Activated naive CD8-positive, alpha-beta T cell treated with anti-CD3 and anti-CD28 coated beads, Interleukin-2, amount 10 ng/mL, durations not matched to agents 7 days and 5 days (primary cell): ENCODE measurements at places on chromosomes 1 and 21. TPM values are rescaled to one million over a fixed set of nuclear protein-coding genes. Genes with fewer than 3 reads are reported as not detected.

DNA sequence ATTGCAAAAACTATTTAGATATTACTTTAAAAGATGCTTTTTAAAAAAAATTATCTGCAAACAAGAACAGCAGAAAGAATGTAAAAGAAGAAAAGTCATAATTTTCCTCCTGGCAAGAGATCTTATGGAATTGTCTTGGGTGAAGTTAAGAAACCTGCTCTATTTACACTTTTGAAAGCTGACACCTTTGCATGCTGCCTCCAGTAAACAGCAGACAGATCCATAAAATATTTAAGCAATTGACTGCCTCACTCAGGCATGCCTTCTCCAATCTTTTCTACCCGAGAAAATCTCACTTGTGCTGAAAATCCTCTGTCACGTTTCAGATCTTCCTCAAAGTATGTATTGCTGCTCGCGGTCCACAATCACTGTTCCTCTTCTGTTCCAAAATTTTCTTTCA, 107.9 kb upstream of the ZP4 start:
- no peak for DNase-seq
- H3K27ac ChIP-seq = no peak overlapping the region
- H3K27me3 ChIP-seq = no peaks in the 10 kb centered on the region
- H3K36me3 ChIP-seq = no peaks in the 10 kb centered on the region
- H3K4me3 ChIP-seq = no peak overlapping the region

DNA sequence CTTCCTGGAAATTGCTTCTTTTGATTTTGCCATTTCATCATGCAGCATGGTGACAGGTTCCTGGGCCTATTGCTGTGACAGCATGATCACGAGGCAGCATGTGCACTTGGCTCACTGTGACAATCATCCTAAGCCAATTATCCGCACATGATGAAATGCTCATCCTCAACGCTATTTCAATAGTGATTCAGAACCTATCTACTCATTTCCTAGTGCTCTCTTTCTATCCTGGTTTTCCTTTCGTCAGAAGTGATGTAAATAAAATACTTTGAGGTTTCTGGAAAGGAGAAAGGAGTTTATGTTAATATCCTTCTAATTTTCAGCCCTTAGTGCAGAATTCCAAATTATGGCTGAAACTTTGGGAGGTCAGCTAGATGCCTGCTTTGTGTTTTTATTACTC, 110.6 kb upstream of the ADAMTS5 start:
- no peak for DNase-seq
- no peak overlapping the region for H3K4me3 ChIP-seq
- no peak overlapping the region for H3K27ac ChIP-seq
- no peaks in the 10 kb centered on the region for H3K4me1 ChIP-seq
- H3K36me3 ChIP-seq = no peaks in the 10 kb centered on the region
- H3K27me3 ChIP-seq = no peaks in the 10 kb centered on the region

- H3K36me3 ChIP-seq = no peaks in the 10 kb centered on the region
- no peaks in the 10 kb centered on the region for H3K27me3 ChIP-seq
- no peak overlapping the region for H3K4me3 ChIP-seq
- H3K4me1 ChIP-seq = peaks cover 2% of the 10 kb centered on the region
- DNase-seq = no peak
- no peak overlapping the region for H3K27ac ChIP-seq
Observed at GRCh38 chr1:234559152-234559901, 50.7 kb downstream of the IRF2BP2 start.

- H3K36me3 ChIP-seq = no peaks in the 10 kb centered on the region
- H3K4me1 ChIP-seq = no peaks in the 10 kb centered on the region
- H3K27ac ChIP-seq = no peak overlapping the region
- H3K27me3 ChIP-seq = peaks cover 12% of the 10 kb centered on the region
Observed at GRCh38 chr1:227299241-227299627, 19.1 kb downstream of the CDC42BPA start.

- H3K4me3 ChIP-seq = no peak overlapping the region
- H3K27ac ChIP-seq = no peak overlapping the region
- no peaks in the 10 kb centered on the region for H3K4me1 ChIP-seq
Observed at GRCh38 chr1:160354388-160354985, 11.3 kb downstream of the NCSTN start.

- peaks cover 2% of the 10 kb centered on the region for H3K4me1 ChIP-seq
- H3K27ac ChIP-seq = no peak overlapping the region
- peaks cover 2% of the 10 kb centered on the region for H3K36me3 ChIP-seq
Observed at GRCh38 chr1:180610556-180611015, 21.2 kb upstream of the XPR1 start.

GRCh38 chr1:212791261-212791675, 309 bp downstream of the NSL1 start:
- H3K4me3 ChIP-seq = peak overlapping the region; percentile 99
- H3K36me3 ChIP-seq = peaks cover 10% of the 10 kb centered on the region
- peak overlapping the region; percentile 97 for H3K27ac ChIP-seq

DNA sequence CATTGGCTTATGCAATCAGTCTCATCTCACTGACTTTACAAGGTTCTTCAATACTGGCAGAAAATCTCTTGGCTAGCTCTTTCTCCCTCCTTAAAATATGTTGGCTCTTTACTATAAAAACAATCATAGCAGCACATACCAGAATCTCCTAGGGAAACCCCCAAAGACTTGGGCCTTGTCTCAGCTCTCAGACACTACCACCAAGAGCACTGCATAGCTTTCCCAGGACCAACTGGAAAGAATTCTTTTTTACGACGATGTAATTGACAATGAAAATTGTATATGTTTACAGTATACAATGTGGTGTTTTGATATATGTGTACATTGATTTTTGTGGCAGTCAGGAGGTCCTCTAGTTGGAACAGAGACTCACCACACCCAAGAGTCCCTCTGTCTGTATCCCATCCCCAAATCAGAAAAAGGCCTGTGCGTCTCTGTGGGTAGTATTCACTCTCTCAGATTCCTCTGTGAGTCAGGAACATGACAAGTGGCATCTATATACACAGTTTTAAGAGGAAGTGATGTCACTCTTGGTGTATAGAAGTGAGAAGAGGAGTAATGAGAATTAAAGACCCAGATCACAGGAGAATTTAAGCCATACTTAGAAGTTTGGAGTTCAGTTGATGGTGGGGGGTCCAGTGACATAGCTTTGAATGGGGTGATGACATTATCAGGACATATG, 21.1 kb downstream of the SMAP2 start:
- H3K4me1 ChIP-seq = peaks cover 67% of the 10 kb centered on the region
- peaks cover 18% of the 10 kb centered on the region for H3K36me3 ChIP-seq
- DNase-seq = no peak
- H3K4me3 ChIP-seq = peak overlapping the region; percentile 31
- no peaks in the 10 kb centered on the region for H3K27me3 ChIP-seq

DNA sequence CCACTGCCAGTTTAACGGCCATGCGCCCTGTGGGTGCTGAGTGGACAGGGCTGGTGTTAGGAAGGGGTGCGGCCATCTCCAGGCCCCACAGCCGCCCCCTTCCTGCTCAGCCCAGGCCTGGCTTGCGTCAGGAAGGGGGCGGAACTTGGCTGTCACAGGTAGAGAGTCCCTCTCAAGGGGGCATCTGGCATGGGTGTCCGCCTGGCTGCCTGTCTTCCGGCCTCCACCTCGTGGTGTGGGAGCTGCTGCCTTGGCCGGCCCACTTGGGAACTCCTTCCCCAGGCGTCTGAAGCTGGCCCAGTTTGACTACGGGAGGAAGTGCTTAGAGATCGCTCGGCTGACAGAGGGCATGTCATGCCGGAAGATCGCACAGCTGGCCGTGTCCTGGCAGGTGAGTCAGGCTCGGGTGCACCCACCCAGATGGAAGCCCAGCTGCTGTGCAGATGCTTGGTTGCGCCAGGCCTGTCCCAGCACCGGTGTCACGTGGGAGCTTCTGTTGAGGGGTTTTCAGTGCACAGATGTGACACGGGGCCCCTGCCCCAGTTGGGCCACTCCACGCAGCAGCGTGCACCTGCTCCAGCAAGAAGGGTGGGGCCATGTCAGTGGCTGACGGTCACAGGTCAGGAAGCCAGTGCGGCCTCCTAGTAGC, 9.1 kb upstream of the ATAD3B start:
- H3K4me1 ChIP-seq = no peaks in the 10 kb centered on the region
- peaks cover 3% of the 10 kb centered on the region for H3K36me3 ChIP-seq
- H3K27me3 ChIP-seq = peaks cover 2% of the 10 kb centered on the region
- peak overlapping the region; percentile 60 for H3K4me3 ChIP-seq
- peak overlapping the region; percentile 67 for H3K27ac ChIP-seq
- DNase-seq = no peak

- peaks cover 24% of the 10 kb centered on the region for H3K36me3 ChIP-seq
- no peak for DNase-seq
- H3K27ac ChIP-seq = no peak overlapping the region
- peak overlapping the region; percentile 4 for H3K4me3 ChIP-seq
- no peaks in the 10 kb centered on the region for H3K27me3 ChIP-seq
Observed at GRCh38 chr1:32020339-32020738, 6.7 kb downstream of the KHDRBS1 start.

- H3K36me3 ChIP-seq = no peaks in the 10 kb centered on the region
- no peaks in the 10 kb centered on the region for H3K4me1 ChIP-seq
- no peak overlapping the region for H3K4me3 ChIP-seq
- DNase-seq = no peak
- H3K27me3 ChIP-seq = peaks cover 10% of the 10 kb centered on the region
Observed at GRCh38 chr1:91152331-91152730, 130.5 kb upstream of the ZNF644 start.

DNA sequence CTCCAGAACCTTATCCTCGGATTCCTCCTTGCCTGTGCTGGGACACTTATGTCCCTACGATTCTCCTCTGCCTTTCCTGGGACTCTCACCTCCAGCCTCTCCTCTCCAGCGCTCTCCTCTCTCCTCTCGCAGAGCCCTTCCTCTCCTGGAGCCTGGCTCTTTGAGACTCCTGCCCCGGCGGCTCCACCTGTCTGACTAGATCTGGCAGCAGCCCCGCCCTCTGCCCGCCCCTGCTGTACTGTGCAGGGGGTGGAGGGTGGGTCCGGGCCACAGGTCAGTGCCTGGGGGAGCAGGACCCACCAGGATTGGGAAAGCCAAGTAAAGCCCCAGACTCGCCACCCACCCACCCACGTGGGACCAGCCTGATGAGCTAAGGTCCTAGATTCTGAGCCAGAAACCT, 1.6 kb downstream of the ELOVL1 start:
- H3K36me3 ChIP-seq = peaks cover 32% of the 10 kb centered on the region
- peak overlapping the region; percentile 76 for H3K27ac ChIP-seq
- peak overlapping the region; percentile 94 for H3K4me3 ChIP-seq
- peaks cover 42% of the 10 kb centered on the region for H3K4me1 ChIP-seq
- H3K27me3 ChIP-seq = no peaks in the 10 kb centered on the region

GRCh38 chr1:161089251-161089924, at the start of gene NECTIN4:
TSS of gene NECTIN4 (minus strand) at chr1:161089558. CDS start at chr1:161089296, 262 bp downstream.
- peak within 1 kb of the TSS; percentile 42 for H3K27ac ChIP-seq
- DNase-seq = peak; percentile 23
- H3K36me3 ChIP-seq = no peaks in the 10 kb centered on the region
- peaks cover 28% of the 10 kb centered on the region for H3K4me1 ChIP-seq
- H3K27me3 ChIP-seq = no peaks in the 10 kb centered on the region

Gene CXADR
- total RNA-seq = 0.28 TPM

Gene BEST4
- total RNA-seq = 1.3 TPM

Gene OR10J1
- not detected for total RNA-seq

Gene CAMTA1
- total RNA-seq = 45.6 TPM

Gene NBL1
- total RNA-seq = 35.3 TPM

Gene RASAL2
- 0.06 TPM for total RNA-seq

Gene CFAP298
- total RNA-seq = 36.2 TPM

Gene LCE1C
- total RNA-seq = not detected

Gene RIIAD1
- total RNA-seq = not detected
